AG09309 (cell line): ENCODE measurements at places on chromosomes 5 and 9.

DNA sequence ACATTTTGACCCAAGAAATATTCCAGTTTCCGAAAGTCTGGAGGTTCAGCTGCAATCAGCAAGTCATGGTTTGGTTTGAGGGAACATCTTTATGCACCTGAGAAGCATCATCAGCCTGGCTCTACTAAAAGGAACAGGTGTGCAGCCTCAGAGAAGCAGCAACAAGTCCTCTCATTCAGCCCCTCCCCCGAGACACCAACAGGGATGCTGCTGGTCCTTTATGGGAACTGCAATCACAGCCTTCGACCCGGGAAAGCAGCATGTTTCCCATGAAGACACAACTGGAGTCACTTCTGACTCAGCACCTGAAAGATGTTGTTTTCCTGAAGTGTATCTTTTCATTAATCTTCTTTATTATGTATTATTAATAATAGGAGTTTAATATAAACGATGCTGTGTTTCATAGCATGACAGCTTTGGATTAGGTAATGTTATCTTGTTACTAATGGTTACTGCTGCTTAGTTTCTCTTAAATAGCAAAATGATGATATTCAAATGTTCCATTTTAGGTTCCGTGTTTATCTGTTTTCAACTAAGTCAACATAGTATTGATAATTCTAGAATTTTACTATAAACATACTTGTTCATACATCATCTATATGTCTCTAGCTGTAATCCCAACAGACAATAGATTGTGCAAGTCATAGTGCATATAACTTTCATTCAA, 15.6 kb upstream of the NREP start:
- DNase-seq = no peak

DNA sequence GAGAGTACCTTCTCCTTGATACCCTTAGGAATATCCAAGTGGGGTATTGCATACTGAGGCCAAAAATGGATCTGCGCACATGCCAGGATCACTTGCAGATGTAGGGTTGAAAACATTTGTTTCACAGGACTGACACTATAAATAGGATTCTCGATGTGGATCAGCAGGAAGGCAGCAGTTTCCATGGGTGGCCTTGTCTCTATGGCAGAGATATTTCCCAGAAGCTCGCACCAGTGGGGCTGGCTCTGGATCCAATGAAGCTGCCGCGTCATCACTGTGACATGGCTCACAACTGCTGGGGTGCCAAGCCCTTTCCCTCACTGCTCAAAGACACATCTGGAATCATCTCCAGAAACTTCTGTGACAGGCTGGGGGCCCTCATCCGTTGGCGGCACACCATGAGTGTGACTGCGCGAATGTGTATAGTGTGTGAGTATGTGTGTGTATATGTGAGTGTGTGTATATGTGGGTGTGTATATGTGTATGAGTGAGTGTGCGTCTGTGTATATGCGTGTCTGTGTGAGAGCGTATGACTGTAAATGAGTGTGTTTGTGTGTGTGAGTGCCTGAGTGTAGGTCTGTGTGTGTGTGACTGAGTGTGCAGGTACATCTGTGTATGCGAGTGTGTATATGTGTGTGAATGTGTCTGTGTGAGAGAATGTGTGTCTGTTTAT, 182.5 kb downstream of the GAS1 start:
- DNase-seq = no peak

GRCh38 chr5:68369457-68370125, 154.0 kb downstream of the PIK3R1 start:
- DNase-seq = no peak

DNA sequence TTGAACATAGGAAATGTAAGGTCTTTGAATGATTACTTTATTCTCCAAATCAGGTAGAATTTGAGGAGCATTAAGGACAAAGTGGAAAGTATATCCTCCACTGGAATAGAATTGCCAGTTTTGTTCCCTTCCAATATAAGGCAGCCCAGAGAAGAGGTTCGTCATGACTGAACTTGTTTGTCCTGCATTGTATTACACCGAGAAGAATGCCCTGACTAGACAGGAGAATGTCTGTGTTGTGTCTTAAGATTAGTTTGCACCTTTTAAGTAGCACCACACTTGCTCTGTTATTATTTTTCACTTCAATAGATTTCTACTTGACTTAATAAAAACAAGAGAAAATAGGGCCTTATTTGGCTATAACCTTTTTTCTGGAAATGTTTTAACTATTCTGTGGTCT, 586.2 kb upstream of the PTGER4 start:
- DNase-seq = no peak

DNA sequence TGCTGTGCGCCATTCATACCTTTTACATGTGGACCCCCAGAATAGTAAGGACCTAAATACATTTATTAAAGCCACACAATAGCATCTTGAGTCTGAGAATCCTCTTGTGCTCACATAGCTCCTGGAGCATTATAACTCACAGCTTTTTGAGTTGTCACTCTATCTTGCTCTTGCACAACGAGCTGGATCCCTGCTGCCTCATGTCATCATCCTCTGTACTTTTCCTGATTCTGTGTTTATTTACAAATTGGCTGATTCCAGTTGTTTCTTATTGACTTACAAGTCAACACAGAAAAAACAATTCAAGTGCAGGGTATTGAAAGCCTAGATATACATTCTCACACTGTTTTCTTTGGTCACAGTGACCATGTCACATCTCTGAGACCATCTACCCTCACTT, 112.9 kb downstream of the SLC1A3 start:
- no peak for DNase-seq

DNA sequence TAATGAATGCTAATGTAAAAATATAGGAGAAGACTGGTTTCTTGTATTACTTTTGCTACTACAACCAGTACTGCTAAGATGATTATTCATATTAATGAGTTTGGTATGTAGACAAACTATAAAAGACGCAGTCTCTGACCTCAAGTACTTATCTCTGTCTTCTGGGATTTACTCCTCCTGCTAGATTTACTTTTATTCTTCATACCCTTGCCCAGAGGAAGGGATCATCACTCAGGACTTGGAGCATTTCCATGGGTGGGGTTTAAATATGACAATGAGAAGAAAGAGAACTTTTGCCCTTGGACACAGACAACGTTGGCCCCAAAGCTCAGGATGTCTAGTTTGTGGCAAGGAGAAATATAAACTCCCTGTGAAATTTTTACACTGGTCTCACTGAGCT, 126.1 kb downstream of the BNC2 start:
- DNase-seq = no peak

DNA sequence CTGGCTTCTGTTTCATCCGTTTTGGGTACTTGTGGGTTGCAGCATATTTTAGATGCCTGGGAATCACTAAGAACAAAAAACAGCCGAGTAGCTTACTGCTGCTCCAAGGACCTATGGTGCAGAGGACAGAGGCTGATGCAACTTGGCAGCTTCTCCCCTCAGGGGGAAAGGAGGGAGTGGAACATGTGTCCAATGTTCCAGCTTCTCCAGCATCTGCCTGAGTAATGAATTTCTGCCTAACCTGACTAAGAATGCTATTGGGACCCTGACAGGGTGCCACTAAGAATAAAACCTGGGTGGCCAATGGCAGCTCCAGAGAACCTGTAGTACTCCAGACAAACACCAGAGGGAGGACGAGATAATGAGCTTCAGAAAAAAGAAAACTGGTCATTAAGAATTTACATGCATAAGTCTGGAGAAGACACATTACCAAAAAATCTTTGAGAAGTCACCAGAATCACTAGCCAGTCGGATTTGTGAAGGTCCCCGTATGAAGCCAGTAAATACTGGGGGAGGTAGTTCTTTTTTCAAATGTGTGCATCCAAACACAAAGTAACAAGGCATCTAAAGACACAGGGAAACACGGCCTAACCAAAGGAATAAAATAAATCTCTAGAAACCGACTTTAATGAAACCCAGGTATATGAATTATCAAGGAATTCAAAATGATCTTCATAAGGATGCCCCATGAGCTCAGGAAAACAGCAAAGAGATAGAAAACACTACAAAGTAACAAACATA, 293.5 kb downstream of the HINT1 start:
- peak; percentile 28 for DNase-seq

DNA sequence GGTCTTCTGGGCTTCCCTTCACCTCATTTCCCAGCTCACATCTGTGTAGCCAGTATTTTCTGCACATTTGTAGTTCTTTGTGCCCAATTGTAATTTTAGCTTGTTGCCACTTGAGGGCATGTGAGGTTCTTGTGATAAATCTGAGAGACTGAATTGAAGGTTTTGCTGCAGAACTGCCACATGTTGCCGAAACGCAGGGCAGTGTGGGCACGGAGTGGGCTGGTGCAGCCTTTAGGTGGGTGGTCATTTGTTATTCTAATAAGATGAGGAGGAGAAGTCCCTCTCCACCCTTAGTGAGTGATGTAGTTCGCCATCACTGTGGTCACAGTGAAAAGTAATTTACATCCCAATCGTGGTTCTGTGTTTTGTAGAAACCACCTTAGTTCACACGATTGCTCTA, 21.2 kb downstream of the OTULIN start:
- DNase-seq = no peak
